Caudate nucleus (tissue), 63 donors: ENCODE measurements at places on chromosomes 16 and 17.

DNA sequence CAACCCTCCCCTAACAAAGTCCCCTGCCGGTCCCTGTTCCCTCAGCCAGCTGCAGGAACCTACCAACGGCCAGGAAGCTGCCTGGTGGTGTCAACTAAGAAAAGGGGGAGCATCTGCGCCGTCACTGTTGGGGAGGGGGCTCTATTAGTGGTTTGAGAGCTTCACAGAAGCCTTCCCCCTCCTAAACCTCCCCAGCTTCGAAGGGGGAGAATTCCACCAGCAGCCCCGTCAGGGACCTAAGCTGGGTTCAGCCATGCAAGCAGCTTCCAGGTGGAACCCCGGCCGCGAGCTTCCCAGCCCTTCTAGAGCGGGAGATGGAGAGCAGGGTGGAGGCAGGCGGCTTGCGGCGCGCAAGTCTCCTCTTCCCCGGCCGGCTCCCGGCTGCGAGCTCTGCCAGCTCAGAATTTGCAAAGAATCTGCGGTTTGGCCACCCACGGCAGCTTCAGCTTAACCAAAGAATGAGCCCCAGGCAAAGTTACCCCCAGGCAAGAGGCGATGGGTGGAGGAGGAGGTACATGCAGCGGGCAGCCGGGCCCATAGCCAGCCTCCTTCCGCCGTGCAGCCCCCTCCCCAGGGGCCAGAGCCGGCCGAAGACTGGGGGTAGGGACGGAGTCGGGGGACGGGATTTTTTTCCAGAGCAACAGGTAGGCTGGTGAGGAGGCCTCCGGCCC is 33.7 kb downstream of the DDX19A start:
- DNase-seq: peak; percentile 32

DNA sequence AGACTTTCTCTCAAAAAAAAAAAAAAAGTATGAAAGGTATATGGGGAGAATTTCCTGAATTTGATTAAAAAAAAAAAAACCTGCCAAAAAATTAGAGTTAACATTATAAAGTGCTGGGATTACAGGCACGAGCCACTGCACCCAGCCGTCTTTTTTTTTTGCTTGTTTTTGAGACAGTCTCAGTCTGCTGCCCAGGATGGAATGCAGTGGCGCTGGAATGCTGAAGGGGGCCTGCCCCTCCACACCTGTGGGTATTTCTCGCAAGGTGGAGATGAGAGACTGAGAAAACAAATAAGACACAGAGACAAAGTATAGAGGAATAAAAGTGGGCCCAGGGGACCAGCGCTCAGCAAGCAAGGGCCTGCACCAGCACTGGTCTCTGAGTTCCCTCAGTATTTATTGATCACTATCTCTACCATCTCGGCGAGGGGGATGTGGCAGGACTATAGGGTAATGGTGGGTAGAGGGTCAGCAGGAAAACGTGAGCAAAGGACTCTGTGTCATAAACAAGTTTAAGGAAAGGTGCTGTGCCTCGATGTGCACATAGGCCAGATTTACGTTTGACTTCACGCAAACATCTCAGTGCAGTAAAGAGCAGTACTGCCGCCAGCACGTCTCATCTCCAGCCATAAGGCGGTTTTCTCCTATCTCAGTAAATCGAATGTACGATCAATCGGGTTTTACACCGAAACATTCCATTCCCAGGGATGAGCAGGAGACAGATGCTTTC is 117.2 kb downstream of the GOSR1 start:
- no peak for DNase-seq

DNA sequence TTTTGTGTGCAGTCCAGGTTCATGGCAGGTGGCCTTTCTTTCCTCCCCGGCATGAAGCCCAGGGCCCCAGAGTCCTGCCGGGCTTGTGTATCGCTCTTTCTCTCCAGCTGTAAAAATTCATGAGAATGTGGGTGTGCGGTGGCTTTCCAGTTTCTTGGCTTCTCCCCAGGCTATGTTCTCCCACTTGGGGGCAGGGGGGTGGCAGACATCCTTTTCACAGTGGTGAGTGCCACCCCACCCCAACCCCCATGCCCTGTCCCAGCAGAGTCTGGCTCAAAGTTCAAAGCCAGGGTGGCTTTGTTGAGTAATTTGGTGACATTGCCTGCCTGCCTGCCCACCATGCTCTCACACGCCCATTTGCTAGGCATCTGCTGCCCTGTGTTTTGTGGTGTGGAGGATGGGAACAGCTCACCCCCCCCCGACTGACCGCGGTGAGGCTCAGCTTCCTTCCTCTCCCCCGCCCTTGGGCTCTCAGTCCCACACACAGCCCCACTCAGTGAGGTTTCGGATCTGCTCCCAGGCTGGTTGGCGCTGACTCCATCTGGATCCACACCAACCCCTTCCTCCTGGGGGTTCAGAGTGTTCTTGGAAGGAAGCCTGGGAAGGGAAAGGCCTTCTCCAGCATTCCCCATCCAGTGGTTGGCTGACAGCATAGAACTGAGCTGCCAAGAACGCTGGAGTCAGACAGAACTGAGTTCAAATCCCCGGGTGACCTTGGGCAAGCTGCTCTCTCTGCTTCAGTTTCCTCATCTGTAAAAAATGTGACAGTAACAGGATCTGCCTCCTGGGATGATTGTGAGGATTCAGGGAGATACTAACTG is 36.0 kb downstream of the CHD9 start:
- peak; percentile 79 for DNase-seq

DNA sequence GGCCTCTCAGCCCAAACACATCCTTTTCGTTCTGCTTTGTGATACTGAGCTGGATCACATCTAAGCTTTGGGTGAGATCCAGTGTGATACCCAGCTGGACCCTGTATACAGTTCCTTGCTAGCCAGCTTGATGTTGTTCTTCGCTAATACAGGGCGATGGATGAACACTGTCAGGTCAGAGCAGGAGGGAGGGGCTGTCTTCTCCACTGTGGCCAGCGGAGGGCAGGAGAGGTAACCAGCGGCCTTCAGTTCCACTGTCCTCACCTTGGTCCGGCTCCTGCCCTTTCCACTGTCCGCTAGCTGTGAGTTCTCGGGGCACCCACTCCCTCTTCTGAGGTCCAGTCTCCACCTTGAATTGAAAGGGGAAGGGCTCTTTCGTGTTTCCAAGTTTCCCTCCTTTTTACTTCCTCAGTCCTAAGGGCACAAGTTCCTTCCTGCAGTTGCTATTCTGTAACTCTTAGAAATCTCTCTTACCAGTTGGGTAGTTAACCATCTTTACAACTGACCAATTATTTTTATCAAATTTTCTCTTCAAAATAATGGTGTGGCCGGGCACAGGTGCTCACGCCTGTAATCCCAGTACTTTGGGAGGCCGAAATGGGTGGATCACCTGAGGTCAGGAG is 3.0 kb upstream of the ZNF213 start:
- DNase-seq: no peak

DNA sequence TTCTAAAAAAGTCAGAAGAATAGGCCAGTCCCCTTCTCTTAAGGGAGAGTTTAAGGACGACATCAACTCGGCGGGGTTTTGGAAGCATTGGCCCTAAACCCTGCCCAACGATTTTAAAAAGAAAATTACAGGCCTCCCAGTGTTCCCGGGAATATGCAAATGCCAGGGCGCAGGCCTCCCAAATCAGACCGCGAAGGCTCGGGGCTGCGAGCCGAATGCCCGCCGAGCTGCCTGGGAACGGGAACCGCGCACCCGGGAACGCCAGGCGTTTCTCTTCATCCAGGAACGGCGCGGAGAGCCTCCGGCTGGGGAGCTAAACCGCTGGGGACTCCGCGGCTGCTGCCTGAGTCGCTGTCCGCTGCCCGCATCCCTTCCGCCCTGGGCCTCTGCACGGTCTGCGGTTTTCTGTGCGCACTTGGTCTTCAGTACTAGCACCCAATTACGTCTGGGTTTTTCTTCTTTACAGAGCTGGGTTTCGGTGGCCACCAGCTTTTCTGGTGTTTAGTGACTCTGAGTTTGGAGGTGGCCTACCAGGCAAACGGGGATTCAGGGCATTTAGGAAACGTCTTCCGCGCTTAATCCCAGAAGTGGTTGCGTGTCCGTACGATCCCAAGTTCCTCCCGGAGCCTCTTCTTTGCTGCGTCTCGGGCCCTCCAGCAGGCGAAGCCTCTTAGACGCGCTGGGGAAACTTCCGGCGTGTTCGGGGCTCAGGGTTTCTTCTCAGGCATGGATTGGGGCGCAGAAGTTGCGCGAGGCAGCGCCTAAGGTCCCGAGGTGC is 5.7 kb downstream of the IRX5 start:
- DNase-seq: no peak

DNA sequence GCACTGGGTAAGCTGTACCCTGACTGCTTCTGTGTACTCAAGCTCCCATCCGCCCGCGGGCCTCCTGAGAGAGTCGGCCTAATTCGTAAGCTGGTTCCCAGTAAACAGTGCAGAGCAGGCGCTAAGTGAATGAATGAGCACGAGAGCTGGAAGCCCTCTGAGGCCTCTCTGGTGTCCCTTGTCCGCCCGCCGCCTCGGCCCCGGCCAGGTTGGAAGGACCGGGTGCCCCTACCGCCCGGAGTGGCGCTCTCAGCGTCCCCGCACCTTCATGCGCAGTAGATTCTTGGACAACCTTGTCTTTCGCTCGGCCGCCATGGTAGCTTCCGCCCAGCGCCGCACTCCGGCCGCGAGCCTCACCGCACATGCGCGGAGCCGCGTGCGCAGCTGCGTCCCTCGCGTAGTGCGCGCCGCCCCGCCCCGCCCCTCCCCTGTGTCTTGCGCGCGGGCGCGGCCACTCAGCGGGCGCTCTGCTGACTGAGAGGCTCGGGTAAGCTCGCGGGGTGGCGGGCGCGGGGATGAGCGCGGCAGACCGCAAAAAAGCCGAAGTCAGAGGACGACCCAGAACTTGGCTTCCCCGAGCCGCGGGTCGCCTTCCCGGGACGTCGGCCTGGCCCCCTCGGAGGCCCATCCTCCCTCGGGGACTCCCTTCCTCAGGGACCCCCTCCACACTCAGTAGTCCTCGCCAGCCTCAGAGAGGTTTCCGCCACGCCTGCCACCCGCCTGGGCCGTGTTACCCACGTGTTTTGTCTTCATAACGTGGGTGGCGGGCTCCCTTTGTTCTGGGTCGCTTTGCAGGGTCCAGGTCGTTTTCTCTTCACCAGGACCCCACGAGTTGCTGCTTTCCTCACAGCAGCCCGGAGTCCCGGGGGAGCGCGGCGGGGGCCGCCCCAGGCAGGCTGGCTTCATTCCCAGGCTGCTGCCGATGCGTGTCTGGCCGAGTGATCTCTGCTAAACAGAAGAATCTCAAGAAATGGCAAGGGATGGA is at the start of gene MPHOSPH6:
Gene MPHOSPH6, minus strand, starts transcription at position 364 of the 985 bp plus-strand sequence. Its CDS starts 49 bp downstream, at position 315.
- DNase-seq: peak; percentile 82

DNA sequence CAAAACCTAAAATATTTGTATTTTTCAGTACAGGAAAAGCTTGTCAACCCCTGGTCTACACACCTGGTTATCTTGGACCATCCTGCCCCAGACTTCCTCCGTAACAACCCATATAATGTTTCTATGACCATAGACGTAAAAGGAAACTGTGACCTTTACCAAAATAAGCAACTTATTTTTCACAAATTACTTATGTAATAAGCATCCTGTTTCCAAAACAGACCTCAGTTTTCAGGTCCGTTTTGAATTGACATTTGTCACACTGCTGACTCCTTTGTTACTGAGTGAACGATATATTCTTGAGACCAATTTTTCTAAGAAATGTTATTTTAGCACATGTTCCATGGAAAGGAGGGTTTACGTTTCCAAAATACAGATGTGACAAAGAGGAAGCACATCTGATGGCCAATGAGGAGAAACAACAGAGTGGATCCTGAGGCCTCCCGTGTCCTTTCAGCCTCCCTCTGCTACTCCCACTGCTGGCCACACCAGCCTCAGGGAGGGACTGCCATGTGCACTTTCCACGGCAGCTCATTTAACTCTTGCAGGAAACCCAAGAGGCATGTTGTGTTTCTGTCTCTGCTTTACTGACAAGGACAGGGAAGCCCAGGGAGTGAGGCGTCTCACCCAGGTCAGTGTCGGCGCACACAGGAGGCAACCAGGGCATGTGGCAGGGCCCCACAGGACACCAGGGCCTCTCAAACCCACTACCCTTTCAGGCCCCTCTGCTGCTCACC is 20.1 kb upstream of the ALDH3A1 start:
- DNase-seq: no peak

DNA sequence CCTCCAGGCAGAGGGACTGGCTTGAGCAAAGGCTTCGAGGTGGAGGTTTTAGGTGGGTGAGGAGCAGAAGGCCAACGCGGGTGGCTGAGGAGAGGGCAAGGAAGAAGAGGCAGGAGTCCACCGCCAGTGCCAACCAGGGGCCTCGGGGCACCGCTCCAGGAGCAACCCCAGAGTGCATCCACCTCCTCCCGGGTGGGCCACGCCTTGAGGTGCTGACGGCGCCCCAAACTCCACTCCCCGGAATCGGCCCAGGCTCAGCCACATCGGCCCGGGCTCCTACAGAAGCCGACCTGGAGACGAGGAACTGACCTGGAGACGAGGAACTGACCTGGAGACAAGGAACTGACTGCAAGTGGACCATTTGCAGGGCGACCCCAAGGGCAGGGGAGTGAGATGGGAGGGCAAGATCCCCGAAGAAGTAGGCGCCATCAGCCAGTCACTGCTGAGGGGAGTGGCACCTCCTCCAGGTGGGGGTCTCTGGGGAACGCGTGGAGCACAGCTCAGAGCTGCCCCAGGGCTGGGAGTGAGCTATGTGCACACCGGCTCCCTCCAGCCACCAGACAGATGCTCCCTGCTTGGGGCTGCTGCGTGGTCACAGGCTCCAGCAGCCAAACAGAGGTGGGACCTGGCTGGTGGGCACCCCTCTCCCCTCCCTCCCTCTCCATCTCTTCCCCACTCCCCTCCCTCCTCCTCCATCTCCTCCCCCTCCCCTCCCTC is 29.2 kb upstream of the CBFA2T3 start:
- no peak for DNase-seq

DNA sequence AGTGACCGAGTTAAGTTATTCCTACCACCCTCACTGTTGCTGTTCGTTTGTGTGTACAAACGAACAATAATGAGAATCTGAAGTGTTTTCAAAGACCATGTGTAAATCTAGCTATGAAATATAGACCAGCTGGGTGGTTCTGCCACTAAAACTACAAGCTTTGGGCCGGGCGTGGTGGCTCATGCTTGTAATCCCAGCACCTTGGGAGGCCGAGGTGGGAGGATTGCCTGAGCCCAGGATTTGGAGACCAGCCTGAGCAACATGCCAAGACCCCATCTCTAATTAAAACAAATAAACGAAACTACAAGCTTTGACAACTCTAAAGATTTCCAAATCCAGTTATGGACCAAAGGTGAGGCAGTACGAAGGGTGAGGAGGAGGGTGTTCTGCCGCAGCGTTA is 973 bp downstream of the RECQL5 start:
- no peak for DNase-seq

- DNase-seq: no peak
These were observed 91.0 kb downstream of the GSG1L start for GRCh38 chr16:27972500-27972899.
